ENCODE measurements at places on chromosomes 12 and 14. TPM values are rescaled to one million over a fixed set of nuclear protein-coding genes. Genes with fewer than 3 reads are reported as not detected.

DDN gene
- total RNA-seq, result 0.13 TPM

GLIPR1L2 gene
- total RNA-seq, result 0.92 TPM

LRTM2 gene
- not detected for total RNA-seq

CDC42BPB gene
- 79.0 TPM for total RNA-seq

KRT8 gene
- total RNA-seq, result 3.3 TPM
